ENCODE measurements at places on chromosomes 16 and 17. TPM values are rescaled to one million over a fixed set of nuclear protein-coding genes. Genes with fewer than 3 reads are reported as not detected.

DNA sequence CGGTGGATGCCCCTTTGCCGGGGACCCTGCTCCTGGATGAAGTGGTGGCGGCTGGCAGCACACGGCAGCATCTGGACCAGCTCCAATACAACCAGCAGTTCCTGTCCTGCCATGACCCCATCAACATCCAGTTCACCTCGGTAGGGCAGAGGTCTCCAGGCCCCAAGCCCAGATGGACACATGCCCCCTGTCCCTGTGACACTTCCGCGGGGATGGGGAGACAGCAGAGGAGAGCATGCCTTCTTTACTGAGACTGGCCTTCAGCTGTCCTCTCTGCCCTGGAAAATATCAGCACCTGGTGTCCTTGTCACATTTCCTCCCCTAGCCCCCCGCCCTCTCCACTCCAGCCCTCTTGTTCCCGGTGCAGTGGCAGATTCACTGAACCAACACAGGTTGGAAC lies 6.2 kb downstream of the CHAD start:
- H3K4me1 ChIP-seq = peaks cover 25% of the 10 kb centered on the region
- H3K27ac ChIP-seq = no peak overlapping the region
- no peaks in the 10 kb centered on the region for H3K27me3 ChIP-seq
- H3K36me3 ChIP-seq = peaks cover 16% of the 10 kb centered on the region
- H3K4me3 ChIP-seq = no peak overlapping the region

DNA sequence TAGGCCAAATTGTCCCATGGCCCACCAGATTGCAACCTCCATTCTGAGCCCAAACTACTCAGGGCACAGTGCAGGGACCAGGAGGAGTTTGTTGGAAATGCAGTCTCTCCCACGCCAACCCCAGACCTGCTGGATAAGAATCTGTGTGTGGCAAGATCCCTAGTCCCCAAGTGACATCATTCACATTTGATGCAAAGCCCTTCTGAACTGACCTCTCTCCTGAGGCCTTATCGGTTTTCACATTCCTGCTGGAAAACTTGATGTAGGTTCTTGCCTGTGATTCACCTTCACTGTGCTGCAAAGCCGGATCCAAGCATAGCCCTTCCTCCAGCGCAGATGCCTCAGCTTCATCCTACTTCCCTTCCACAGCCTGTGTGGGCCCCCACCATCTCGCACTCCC lies 6.6 kb upstream of the SHCBP1 start:
- no peak for DNase-seq
- H3K4me3 ChIP-seq = no peak overlapping the region
- H3K36me3 ChIP-seq = no peaks in the 10 kb centered on the region
- no peaks in the 10 kb centered on the region for H3K27me3 ChIP-seq
- no peak overlapping the region for H3K27ac ChIP-seq

DNA sequence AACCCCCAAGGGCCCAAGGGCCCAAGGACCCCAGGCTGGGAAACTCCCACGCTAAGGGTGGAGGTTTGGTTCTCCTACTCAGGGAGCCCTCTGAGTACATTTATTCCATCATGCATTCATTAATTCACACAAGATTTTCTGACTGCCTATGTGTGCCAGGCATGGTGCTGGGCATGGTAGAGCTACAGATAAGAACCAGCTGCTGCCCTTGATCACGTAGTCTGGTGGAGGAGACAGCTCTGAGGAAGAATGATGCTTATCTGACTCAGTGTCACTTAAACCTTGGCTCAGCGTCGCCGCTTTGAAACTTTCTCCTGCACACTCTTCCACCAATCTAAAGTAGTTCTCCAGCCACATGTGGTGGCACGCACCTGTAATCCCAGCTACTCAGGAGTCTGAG lies 3.6 kb upstream of the ARL4D start:
- no peak overlapping the region for H3K27ac ChIP-seq
- peaks cover 40% of the 10 kb centered on the region for H3K4me1 ChIP-seq

CACNG4 gene
- total RNA-seq = not detected

GRCh38 chr17:69523244-69523861 lies 108.9 kb downstream of the MAP2K6 start:
- no peak overlapping the region for H3K27ac ChIP-seq
- peaks cover 8% of the 10 kb centered on the region for H3K4me1 ChIP-seq
- peaks cover 58% of the 10 kb centered on the region for H3K36me3 ChIP-seq
- H3K4me3 ChIP-seq = no peak overlapping the region

- no peak for DNase-seq
- H3K4me3 ChIP-seq = no peak overlapping the region
- H3K36me3 ChIP-seq = no peaks in the 10 kb centered on the region
- H3K4me1 ChIP-seq = no peaks in the 10 kb centered on the region
- no peaks in the 10 kb centered on the region for H3K27me3 ChIP-seq
- no peak overlapping the region for H3K27ac ChIP-seq
Measured at GRCh38 chr16:73510852-73511251, 462.9 kb upstream of the ZFHX3 start.

GRCh38 chr17:71482625-71483024 lies 638.2 kb upstream of the SOX9 start:
- H3K27me3 ChIP-seq = no peaks in the 10 kb centered on the region
- no peaks in the 10 kb centered on the region for H3K36me3 ChIP-seq
- H3K4me3 ChIP-seq = no peak overlapping the region
- no peak for DNase-seq

RNF157 gene
- 3.5 TPM for total RNA-seq

DNA sequence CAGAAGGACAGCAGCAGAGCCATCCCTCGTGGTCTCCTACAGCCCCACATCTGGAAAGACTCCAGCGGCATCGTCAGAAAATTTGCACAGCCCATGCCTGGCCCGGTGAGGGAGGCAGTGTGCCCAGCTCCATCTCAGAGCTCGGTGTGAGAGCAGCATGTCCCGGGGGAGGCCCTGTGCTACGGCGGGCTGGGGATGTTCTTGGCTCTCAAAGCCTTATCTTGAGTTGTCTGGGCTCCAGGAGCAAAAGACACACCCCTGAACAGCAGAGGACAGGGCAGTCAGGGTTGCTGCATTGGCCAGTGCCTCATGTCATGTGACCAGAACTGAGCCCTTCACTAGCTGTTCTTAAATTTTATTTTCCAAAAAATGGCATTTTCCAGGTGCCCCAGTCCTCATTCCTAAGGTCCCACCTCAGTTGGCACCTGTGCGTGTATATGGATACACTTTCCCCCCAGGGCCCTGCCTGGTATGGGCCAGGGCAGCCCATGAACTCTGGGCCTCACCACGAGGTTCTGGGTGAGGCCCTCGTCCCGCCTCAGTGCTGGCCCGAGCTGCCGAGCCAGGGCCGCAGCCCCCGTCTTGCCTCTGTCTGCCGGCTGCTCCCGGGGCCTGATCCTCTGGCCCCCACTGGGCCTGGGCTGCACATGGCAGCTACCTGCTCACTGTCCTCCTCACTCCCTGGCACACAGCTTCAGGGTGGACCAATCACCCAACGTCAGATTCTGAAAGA lies 3.0 kb downstream of the NUDT16L1 start:
- H3K4me1 ChIP-seq = peaks cover 9% of the 10 kb centered on the region
- DNase-seq = no peak
- H3K4me3 ChIP-seq = no peak overlapping the region
- peaks cover 40% of the 10 kb centered on the region for H3K36me3 ChIP-seq
- no peaks in the 10 kb centered on the region for H3K27me3 ChIP-seq

SHISA9 gene
- total RNA-seq = 0.02 TPM

- H3K4me1 ChIP-seq = peaks cover 5% of the 10 kb centered on the region
- no peak for DNase-seq
- no peaks in the 10 kb centered on the region for H3K27me3 ChIP-seq
- H3K36me3 ChIP-seq = peaks cover 47% of the 10 kb centered on the region
Measured at GRCh38 chr17:31002047-31002446, 31.2 kb downstream of the RNF135 start.

GRCh38 chr16:50276801-50277555 lies 10.6 kb downstream of the ADCY7 start:
- H3K27me3 ChIP-seq = no peaks in the 10 kb centered on the region
- peaks cover 16% of the 10 kb centered on the region for H3K36me3 ChIP-seq
- H3K4me3 ChIP-seq = peak overlapping the region; percentile 57
- H3K4me1 ChIP-seq = peaks cover 99% of the 10 kb centered on the region
- peak overlapping the region; percentile 100 for H3K27ac ChIP-seq

- H3K36me3 ChIP-seq = peaks cover 6% of the 10 kb centered on the region
- H3K4me3 ChIP-seq = no peak overlapping the region
- peak overlapping the region; percentile 32 for H3K27ac ChIP-seq
- no peak for DNase-seq
- H3K4me1 ChIP-seq = peaks cover 39% of the 10 kb centered on the region
- H3K27me3 ChIP-seq = no peaks in the 10 kb centered on the region
Measured at GRCh38 chr17:35804658-35805192, 4.6 kb upstream of the TAF15 start.

DNA sequence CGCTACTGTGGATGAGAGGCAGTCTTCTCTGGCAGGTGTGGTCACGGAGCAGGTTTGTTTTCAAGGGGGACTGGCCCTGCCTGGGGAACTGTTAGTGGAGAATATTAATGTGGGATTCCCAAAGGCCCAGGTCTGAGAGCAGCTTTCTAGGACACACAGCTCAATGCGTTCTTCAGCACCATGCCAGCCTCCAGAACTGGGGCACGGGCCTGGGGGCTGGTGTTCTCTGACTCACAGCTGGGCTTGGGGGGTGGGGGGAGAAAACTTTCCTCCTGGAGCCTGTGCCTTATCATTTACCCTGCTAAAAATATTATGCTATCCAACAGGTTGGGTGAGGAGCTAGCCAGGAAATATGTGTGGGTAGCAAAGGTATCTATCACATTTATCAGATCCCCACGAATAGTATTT lies 13.5 kb upstream of the LHX1 start:
- no peak for DNase-seq
- H3K4me3 ChIP-seq = no peak overlapping the region
- no peak overlapping the region for H3K27ac ChIP-seq
- no peaks in the 10 kb centered on the region for H3K36me3 ChIP-seq
- H3K4me1 ChIP-seq = peaks cover 15% of the 10 kb centered on the region

KRT20 gene
- not detected for total RNA-seq

NPIPA3 gene
- 1.8 TPM for total RNA-seq

DNA sequence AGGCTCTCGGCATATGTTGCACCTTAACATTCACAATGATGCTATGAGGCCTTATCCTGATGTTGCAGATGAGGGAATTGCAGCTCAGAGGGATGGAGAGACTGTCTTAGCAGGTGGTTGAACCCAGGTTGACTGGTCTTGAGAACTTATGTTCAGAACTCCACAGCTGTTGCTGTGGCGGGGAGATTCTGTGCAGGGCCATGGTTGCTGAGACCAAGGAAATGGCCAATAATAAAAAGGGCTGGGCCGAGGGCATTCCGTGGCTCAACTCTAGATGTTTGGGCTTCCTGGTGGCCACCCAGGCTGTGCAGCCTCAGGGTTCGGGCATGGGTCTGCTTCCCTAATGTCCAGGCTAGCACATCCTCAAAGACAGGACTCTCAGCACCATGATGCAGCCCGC lies 5.9 kb downstream of the KSR1 start:
- no peak for DNase-seq
- H3K27ac ChIP-seq = no peak overlapping the region
- peaks cover 6% of the 10 kb centered on the region for H3K36me3 ChIP-seq
- no peak overlapping the region for H3K4me3 ChIP-seq
- H3K4me1 ChIP-seq = peaks cover 53% of the 10 kb centered on the region

NOS2 gene
- total RNA-seq = not detected

SYCE1L gene
- 5.1 TPM for total RNA-seq

- H3K4me1 ChIP-seq = peaks cover 19% of the 10 kb centered on the region
- no peak overlapping the region for H3K27ac ChIP-seq
- DNase-seq = no peak
- H3K36me3 ChIP-seq = no peaks in the 10 kb centered on the region
- H3K27me3 ChIP-seq = peaks cover under 1% of the 10 kb centered on the region
- peak overlapping the region; percentile 67 for H3K4me3 ChIP-seq
Measured at GRCh38 chr17:42414704-42415409, 8.2 kb downstream of the CAVIN1 start.

RANBP10 gene
- total RNA-seq = 25.2 TPM

ASPA gene
- not detected for total RNA-seq

KRT23 gene
- total RNA-seq = not detected

KRT36 gene
- not detected for total RNA-seq

DNA sequence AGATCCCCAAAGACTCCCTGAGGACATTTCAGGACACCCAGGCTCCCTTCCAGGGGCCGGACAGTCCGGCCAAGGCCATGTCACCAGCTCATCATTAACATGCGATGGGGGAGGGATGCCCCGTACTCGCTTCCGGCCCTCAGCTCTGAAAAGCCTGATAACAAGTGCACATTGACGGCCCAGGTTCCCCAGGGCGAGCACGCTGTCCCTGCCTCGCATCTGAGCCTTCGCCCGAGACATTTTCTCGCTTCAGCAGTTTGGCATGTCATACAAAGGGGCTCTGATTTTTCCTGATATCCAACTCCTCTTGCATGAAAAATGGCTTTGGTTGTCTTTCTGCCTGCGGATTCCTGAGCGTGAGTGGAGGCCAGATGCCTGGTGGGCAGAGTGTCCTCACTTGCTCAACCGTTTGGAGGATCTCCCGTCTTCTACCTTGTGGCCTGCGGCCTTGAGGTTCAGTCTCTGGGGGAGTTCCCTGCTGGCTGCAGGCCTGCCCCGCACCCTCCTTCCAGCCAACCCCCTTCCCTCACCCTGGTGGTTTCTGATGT lies 14.1 kb downstream of the CACNG4 start:
- no peak overlapping the region for H3K27ac ChIP-seq
- H3K36me3 ChIP-seq = no peaks in the 10 kb centered on the region
- no peak overlapping the region for H3K4me3 ChIP-seq
- no peaks in the 10 kb centered on the region for H3K4me1 ChIP-seq
- no peak for DNase-seq

- H3K27ac ChIP-seq = no peak overlapping the region
- no peak overlapping the region for H3K4me3 ChIP-seq
- no peak for DNase-seq
- H3K4me1 ChIP-seq = no peaks in the 10 kb centered on the region
- peaks cover 50% of the 10 kb centered on the region for H3K27me3 ChIP-seq
Measured at GRCh38 chr16:3952737-3953131, 72.2 kb upstream of the CREBBP start.

ZNF750 gene
- total RNA-seq = not detected

TBC1D3 gene
- total RNA-seq = 4.2 TPM

DNA sequence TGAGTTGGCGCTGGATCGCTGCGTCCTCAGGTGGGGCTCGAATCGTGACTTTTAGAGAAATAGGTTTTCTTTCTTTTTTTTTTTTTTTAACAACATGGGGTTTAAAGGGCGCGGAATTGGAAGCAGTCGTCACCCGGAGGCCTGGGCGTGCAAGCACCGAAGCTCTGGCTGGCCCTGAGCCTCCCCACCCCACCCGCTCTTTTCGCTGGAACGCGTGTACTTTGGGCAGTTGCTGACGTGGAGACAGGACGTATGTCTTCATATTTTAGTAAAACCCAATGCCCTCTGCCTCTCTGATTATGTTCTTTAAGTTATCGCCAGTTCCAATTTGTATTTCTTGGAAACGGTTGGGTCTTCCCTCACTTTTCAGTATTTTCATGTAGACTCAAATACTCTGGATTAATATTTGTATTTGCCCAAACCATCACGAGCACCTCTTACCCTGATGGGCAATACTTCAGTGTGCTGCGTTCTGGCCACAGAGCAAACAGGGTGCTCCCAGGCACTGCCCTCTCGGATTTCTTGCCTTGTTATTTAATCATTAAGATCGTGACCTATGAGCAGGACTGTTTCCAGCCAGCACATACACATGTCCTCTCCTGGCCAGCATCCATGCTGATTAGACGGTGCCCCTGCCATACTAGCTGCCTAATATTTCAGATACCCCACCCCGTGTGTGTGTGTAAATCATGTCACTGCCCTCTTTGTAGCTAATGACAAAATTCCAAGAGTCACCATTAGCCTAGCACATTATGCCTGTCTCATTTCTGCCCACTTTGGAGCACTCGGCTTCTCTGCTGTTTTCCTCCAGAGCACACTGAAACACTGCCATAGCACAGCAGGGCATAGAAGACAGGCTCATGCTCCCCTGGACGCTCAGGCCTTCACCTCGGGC lies 805 bp upstream of the C16orf95 start:
- peaks cover 5% of the 10 kb centered on the region for H3K36me3 ChIP-seq
- peak overlapping the region; percentile 94 for H3K4me3 ChIP-seq
- peaks cover 13% of the 10 kb centered on the region for H3K4me1 ChIP-seq
- H3K27ac ChIP-seq = peak overlapping the region; percentile 96
- no peaks in the 10 kb centered on the region for H3K27me3 ChIP-seq

NFE2L1 gene
- 127 TPM for total RNA-seq

All from activated B cell treated with CpG ODN at 0.5 μM for 24 hours (primary cell).